Posterior cingulate gyrus (tissue), 11 donors: ENCODE measurements at places on chromosomes 4 and X.

DNA sequence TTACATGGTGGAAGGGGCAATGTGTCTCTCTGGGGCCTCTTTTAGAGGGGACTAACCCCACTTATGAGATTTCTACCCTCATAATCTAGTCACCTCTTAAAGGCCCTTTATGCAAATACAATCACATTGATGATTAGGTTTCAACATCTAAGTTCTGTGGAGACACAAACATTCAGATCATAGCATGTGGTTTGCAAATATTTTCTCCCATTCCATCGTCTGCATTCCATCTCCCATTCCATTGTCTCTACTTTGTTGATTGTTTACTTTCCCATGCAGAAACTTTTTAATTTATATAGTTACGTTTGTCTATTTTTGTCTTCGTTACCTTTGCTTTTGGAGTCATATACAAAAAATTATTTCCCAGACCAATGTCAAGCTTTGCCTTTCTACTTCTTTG lies 927.5 kb upstream of the INTU start:
- no peak for DNase-seq

DNA sequence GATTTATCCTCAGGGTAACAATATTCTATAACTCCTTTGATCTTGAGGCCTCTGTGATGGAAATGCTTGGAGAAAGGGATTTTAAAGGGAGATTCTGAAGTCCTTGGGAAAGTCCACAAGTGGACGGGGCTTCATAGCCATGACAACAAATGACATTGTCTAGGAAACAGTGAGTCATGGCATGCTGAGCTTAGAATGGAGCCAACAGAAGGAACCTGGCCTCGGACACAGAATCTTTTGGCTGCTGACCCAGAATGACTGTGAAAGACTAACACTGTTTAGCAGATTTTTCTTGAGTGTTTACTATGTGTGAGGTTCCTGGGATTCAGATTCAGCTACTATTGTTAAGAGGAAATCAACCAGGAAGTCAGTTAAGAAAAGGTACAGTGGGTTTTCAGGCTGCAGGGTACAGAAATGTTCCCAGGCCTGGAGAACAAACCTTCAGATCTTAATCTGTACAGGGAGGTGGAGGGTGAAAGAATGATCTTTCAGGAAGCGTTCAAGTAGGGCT lies 18.1 kb upstream of the CXCL2 start:
- no peak for DNase-seq

DNA sequence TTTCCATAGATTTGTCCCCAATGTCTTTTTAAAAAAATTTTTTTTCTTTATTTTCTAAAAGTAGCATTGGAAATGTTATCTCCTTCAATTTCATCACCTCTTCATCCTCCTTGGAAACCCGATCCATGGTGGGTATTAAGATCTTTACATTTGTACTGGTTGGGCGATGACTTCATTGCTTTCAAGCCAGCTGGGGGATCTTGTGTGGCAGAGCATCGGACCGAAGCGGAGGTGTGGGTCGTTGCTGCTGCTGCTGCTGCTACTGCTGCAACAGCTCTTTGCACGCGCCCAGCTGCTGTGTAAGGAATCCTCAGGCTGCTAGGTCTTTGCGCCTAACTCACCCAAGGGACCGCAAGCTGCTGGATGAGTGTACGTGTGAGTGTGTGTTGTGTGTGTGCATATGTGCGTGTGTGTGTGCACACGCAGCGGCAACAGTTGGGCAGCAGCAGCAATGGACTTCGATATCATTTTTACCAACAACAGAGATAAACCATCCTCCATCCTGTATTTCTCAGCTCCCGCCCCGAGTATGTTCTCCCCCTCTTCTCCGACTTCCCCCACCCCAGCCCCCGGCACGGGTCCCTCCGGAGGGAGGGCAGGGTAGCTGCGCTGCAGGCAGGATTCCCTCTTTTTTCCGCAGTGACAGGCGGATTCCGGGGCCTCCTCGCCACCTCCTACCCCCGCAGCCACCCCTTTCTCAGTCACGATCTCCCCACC lies 768 bp upstream of the CDKL5 start:
- peak; percentile 83 for DNase-seq

GRCh38 chr4:120927801-120928409 lies 5.4 kb upstream of the PRDM5 start:
- DNase-seq: no peak

- DNase-seq: no peak
Measured at GRCh38 chr4:82260632-82261031, 113.2 kb downstream of the HNRNPD start.

- no peak for DNase-seq
Measured at GRCh38 chr4:6781113-6781512, 1.4 kb upstream of the KIAA0232 start.

GRCh38 chrX:150262456-150262855 lies 100.7 kb upstream of the MAMLD1 start:
- DNase-seq: no peak

DNA sequence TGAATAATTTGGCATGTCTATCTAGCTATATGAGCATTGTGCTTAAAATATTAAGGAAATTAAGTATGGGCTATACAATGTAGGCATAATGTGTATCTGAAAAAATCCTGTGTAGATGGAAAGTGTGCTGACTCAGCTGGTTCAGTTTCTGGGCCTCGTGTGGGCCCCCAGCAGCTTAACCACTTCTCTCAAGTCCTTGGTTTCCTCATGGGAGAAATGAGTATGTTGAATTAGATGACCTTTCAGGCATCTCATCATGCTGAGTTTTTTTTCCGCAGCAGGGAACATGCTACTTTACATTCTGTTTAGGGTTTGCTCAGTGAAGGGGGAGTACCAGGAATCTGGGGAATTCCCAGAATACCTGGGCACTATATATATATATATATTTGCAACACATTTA lies 30.5 kb downstream of the RHOH start:
- DNase-seq: no peak

GRCh38 chrX:136778916-136779315 lies 1.8 kb downstream of the ARHGEF6 start:
- DNase-seq: no peak

DNA sequence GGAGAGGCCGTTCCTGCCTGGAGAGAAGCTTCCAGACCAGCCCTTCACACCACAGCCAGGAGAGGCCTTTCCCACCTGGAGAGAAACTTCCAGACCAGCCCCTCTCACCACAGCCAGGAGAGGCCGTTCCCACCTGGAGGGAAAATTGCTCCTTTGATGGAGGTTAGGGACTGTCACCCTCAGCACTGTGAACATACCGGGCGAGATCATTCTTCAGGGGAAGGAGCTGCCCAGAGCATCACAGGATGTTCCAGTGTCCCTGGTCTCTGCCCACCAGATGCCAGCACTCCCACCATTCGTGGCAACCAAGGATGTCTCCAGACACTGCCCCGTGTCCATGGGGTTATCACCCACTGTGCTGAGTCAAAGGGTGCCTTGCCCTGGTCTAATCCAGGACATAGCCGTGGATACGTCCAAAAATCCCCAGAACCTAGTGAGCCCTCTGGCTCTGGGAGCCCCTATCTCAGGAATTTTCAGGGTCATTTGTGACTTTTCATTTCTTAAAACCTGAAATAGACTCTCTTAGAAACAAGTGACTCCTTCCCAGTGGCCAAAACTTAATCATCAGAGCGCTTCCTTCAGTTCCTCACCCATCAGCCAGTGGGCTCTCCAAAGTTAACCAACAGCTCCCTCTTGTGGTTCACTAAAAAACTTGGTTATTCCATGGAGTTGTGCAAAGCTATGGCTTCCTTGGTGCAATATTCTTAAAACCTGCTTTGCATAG lies 80.2 kb downstream of the CRMP1 start:
- no peak for DNase-seq

DNA sequence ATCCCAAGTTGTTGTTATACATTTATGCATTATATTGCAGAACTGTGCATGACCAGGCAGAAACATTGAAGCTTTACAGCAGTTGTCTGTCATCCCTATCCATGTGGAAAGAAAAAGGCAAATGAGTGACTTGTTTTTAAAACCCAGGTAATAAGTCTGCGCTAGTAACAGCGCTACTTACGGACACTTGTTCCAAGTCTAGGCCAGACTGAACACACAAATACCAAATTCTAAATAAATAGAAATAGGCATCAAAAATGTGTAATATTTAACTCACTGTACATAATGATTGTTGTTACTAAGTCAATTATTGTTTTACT lies 548 bp upstream of the MAML3 start:
- DNase-seq: no peak

GRCh38 chr4:78776079-78776728 lies at the start of gene BMP2K:
TSS of gene BMP2K (plus strand) at chr4:78776350. CDS start at chr4:78776544, 194 bp downstream.
- DNase-seq: peak; percentile 60

- DNase-seq: no peak
Measured at GRCh38 chr4:119315036-119315435, 6.9 kb downstream of the FABP2 start.

DNA sequence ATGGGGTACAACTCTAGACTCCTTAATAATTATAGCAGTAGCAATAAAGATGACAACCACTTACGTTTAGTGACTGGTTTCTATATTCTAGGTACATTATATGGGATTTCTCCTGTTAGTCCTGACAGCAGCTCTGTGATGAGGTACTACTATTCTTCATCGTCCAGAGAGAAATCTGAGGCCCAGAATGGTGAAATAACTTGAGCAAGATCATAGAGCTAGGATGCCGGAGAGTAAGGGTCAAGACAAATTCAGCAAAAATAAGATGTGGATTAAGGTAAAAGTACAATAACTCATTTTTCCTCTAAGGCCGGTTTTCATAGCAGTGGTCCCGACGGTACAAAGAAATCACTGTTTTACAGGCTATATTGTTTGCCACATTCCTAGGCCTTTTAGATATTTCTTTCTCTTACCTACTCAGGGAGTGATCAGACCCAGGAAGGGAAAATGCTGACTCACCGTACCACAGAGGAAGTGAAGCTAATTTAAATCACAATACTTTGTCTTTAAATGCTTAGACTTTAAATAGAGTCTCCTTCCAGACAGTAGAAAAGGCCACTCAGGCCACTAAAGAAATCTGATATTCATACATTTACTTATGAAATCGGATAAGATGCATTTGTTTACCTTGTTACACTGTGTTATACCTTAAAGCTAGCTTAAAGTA lies 2023.0 kb upstream of the AGA start:
- no peak for DNase-seq

DNA sequence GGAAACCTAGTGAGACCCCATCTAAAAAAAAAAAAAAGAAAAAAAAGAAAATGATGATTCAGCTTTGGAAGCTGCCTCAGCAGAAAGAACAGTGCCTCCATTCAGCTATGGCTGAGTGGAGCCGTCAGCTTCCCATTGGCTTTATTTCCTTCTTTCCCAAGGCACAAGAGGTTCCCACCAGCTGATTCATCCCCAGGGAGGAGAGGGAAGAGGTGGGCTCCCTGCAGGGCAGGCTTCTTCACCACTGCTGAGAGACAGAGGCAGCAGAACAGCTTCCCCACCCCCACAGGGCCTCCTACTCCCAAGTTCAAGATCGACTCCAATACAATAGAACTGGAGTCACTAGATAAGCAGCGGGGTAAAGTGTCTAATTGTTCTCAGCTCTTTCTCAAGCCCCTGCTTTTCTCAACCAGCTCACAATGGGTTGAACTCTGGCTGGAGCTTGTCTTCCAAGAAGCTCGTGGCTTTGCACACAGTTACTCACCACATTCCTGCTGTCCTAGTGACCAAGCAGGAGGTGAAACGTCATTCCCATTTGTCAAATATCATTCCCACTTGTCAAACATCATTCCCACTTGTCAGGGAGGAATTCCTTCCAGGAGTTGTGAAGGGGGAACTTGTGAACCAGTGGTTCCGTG lies 47.8 kb downstream of the FHDC1 start:
- DNase-seq: no peak

GRCh38 chr4:5973033-5973432 lies 45.2 kb downstream of the C4orf50 start:
- no peak for DNase-seq

DNA sequence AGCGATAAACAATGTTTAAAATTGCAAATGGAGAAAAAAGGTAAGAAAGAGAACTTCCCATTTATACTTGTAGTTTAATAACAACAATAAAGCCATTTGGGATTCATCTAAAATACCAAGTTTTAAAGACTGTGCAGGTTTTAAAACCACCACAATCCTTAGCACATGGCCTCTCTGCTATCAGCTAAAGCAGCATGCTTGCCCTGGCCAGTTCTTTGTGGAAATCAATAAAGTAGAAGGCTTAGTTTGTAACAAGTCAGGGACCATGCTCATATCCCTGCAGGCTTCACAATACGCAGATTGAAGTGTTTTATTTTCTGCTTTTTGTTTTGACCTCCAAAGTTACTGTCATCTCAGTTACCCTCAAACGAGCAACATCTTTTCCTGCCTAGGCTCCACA lies 249.5 kb downstream of the INPP4B start:
- no peak for DNase-seq

DNA sequence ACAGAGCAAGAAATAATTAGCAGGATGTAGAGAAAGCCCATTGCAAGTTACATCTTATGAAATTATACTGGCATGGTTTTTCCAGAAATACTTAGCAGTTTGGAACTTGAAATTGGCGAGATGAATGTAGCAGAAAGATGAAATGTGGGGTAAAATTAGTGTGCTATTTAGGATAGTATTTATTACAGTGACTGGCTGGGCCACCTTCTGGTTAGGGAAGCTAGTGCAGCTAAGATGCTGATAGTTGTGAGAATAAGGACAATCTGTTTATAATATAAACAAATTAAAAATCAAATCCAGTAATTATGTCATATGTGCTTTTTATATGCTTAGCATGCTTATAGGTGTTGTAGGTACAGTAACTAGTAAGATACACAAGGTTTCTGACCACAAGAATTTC lies 74.8 kb downstream of the IL15 start:
- no peak for DNase-seq

GRCh38 chr4:38366456-38366855 lies 297.5 kb upstream of the KLF3 start:
- DNase-seq: peak; percentile 14

DNA sequence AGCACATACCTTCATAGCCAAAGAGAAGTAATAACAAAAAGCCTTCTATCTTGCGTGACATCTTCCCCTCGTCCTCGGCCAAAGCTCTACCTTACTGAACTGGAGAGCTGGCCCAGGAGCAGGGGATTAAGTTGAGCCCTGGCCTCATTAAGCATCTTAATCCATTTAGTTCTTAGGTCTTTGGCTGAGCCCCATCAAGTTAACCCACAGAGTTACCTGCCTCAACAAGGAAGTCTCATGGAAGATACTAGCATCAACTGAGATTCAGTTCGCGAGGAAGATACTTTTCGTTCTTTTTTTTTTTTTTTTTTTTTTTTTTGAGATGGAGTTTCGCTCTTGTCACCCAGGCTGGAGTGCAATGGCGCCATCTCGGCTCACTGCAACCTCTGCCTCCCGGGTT lies at the start of gene RS1:
TSS of gene RS1 (minus strand) at position 101 of the 400 bp plus-strand sequence. CDS start at position 61, 40 bp downstream.
- no peak for DNase-seq

DNA sequence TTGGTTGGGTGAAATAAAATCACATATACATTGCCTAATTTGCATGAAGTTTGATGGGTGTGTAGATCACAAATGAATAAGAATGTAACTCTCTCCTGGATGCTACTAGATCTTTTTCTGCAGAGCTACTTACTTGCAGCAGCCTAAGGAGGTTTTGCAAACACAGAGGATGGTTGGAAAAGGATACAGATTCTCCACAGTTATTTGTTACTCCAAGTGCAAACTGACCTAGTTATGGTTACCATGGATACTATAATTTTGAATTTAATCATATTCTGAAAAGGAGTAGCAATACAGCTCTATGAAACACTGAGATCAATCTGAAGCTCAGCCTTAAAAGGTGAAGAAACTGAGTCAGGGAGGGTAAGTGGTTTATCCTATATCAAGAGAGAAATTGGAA lies 9.1 kb upstream of the ARHGEF38 start:
- no peak for DNase-seq
